Hippocampal formation (tissue), 2 donors: ENCODE measurements at places on chromosomes 7 and 10.

DNA sequence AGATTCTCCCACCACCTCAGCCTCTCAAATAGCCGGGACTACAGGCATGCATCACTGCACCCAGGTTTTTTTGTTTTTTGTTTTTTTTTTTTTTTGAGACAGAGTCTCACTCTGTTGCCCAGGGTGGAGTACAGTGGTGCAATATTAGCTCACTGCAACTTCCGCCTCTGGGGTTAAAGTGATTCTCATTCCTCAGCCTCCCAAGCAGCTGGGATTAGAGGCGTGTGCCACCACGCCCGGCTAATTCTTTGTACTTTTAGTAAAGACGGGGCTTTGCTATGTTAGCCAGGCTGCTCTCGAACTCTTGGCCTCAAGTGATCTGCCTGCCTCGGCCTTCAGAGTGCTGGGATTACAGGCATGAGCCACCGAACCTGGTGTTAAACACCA lies 107.5 kb upstream of the KIF5B start:
- DNase-seq, result no peak

GRCh38 chr10:125557801-125558505 lies 125.0 kb downstream of the TEX36 start:
- DNase-seq, result no peak

GRCh38 chr10:117441812-117442443 lies 66.7 kb upstream of the PDZD8 start:
- DNase-seq, result no peak

GRCh38 chr7:17654940-17655339 lies 285.4 kb downstream of the SNX13 start:
- no peak for DNase-seq

DNA sequence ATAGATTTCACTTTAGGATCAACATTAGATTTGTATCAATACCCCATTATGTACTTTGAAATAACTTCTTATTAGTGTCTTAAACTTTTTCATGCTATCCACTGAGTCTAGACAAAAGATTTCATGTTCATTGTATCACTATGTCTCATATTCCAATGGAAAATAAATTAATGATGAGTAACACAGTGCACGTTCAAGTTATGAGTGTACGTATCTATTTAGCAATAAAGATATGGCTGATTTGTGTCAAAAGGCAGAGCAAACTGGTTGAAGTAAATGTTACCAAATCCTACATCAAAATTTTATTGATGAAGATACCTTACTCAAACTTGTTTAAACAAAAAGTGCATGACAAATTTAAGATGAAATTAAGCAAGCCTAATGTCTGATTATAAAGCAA lies 102.4 kb downstream of the SEMA3E start:
- no peak for DNase-seq

DNA sequence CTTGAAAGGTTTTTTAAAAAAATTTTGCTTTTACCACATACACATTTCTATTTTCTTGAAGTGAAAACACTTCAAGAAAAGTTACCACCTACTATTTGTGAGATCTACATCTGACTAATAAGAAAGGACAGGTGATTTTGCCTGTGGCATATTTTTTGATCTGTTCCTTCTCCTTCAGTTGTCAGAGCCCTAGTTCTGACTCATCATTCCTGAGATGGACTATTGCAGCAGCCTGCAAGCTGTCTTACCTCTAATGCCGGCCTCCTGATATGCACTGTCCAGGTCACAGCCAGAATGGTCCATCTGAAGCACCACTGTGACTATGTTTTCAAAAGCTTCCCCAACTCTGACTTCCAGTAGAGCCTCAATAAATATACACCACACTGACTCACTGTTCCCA lies 28.2 kb upstream of the ANK3 start:
- no peak for DNase-seq

GRCh38 chr7:111708072-111708471 lies 145.8 kb upstream of the IMMP2L start:
- DNase-seq, result no peak

DNA sequence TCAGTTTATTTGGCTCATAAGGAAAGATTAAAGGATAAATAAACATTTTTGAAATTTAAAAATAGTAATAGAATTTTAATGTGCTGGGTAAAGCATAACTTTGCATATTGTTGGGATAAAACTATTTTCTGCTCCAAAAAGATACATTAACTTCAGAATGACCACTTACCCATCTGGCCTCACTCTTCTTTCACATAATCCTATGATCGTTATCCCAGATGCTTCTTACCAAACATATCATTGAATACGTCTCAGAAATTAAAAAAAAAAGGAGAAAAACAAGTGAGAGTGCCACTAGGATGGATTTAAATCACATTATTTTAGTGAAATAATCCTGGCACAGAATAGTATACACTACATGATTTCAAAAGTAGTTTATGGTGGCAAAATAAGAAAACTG lies 677.5 kb upstream of the ZWINT start:
- no peak for DNase-seq

- DNase-seq, result peak; percentile 31
These were observed 114.1 kb downstream of the VIPR2 start for GRCh38 chr7:159030490-159031134.

GRCh38 chr7:103989200-103989784 lies at the start of gene RELN:
Gene RELN, minus strand, starts transcription at chr7:103989658. Its CDS starts 302 bp downstream, at chr7:103989356.
- no peak for DNase-seq

DNA sequence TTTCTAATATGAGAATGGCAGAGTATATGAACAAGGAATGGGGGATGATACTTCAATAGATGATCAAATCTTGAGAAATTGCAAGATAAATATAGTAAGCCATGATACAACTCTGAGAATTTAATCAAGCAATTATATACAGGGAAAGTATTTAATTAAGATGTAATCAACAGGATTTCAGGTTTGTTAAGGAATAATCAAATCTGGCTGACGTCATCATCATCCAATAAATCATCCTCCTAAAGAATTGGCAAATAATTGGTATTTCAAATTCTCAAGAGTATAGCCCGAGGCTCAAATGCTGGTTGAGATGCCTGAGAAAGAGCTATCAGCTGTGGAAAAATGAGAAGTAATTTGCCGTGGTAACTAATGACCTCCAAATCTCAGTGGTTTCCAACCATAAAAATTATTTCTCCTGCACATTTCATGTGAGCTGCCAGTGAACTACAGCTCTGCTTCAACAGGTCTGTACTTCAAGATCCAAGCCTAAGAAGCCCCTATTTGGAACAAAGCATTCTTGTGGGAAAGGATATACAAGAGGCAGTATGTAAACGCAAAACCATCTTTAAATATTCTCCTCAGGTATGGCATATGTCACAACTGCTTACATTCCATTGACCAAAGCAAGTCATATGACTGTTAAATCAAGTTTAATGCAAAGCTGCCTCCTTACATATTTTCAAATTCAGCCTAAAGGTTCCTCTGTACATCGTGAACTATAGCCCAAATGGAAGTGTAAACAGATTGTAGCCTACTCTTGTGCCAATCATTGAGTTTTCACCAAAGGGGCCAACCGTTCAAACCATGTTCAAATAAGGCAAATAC lies 503.0 kb downstream of the KIF20B start:
- DNase-seq, result no peak

- DNase-seq, result no peak
These were observed 63.0 kb upstream of the MPP7 start for GRCh38 chr10:28365840-28366239.

GRCh38 chr7:41809116-41809515 lies 106.2 kb upstream of the INHBA start:
- DNase-seq, result no peak

GRCh38 chr7:100035876-100036275 lies 13.7 kb upstream of the ZSCAN21 start:
- no peak for DNase-seq

GRCh38 chr10:71188201-71188600 lies 24.2 kb upstream of the UNC5B start:
- peak; percentile 6 for DNase-seq

- no peak for DNase-seq
These were observed 170.1 kb downstream of the EBF3 start for GRCh38 chr10:129793996-129794395.

GRCh38 chr7:44291066-44291732 lies 34.2 kb downstream of the CAMK2B start:
- DNase-seq, result no peak

DNA sequence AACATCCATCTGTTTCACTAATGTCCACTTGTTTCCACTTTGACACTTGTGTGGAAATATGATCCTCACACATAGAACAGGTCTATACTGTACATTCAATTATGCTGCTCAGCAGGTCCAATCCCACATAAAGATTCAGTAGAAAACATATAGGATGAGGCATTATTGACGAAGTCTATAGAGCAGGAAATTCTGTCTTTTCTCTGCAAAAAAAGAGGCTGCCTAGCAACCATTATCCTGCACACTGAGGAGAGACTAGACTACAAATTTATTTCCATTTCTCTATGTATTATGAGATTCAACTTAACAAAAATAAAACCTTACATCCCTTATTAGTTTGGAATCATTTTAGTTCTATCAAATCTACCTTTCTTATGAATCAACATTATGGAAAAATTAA lies 204.6 kb upstream of the POM121L12 start:
- DNase-seq, result no peak

DNA sequence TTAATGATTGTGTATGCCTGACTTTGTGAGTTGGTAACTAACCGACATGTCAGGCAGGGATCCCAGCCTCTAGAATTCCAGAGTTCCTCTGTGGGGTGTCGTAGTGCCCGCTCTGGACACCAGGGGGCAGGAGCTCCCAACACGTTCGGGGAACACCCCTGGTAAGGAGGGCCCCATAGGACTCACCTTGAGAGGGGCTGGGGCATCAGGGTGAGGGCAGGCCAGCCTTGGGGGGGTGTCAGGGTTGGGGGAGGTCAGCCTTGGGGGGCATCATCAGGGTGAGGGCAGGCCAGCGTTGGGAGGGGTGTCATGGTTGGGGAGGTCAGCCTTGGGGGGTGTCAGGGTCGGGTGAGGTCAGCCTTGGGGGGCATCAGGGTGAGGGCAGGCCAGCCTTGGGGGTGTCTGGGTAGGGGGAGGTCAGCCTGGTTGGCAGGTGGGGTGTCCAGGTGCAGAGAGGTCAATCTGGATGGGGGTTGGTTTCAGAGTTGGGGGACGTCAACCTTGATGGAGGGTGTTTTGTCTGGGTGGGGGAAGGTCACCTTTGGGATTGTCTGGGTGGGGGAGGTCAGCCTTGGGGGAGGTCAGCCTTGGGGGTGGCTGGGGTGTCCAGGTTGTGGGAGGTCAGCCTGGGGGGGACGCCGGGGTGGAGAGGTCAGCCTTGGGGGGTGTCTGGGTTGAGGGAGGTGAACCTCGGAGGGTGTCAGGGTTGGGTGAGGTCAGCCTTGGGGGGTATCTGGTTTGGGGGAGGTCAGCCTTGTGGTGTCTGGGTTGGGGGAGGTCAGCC lies 45.6 kb upstream of the SUN1 start:
- peak; percentile 28 for DNase-seq

DNA sequence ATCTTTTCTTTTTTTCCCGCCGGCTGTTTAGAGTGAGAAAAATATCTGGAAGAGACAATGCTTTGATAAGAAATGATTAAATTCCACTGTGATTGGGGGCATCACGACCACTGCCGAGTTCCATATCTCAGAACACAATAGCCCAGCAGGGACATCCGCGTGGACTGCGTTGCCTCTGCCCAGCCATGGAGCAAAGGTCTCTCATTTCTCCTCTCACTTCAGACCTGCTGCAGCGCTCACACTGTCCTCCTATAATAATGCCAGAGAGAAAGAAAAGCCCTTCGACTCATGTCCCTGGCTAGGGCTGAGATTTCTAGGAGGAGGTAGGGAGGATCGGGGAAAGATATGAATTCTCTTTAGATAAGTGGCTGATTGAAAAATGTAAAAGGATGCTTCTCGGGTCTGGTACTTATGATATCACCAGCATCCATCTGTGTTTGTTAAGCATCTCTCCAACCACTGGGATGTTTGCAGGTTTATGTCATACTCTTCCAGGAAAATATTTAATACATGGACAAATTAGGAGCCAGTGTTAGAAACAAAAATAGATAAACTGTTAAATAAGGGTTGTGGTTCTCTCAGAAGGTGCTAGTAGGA lies 472.9 kb upstream of the AKR1E2 start:
- no peak for DNase-seq

GRCh38 chr10:637221-637620 lies 52.2 kb downstream of the DIP2C start:
- DNase-seq, result no peak

- DNase-seq, result no peak
These were observed 261.5 kb downstream of the ELMO1 start for GRCh38 chr7:37187179-37187578.

DNA sequence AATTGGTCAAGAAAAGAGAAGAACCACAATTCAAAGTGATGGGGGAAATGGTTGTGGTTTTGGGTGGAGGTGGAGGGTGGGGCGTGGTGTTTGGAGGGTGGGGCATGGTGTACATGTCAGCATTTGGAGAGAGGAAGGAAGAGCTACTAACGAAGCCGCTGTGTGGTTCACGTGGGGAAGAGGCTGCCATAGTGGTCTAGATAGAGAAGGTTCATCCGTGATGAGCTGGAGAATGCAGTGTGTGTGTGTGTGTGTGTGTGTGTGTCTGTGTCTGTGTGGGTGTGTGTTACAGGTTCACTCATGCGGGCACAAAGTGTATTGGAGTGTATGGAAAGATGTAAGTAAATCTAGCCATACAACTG lies 6.1 kb upstream of the VCL start:
- no peak for DNase-seq

DNA sequence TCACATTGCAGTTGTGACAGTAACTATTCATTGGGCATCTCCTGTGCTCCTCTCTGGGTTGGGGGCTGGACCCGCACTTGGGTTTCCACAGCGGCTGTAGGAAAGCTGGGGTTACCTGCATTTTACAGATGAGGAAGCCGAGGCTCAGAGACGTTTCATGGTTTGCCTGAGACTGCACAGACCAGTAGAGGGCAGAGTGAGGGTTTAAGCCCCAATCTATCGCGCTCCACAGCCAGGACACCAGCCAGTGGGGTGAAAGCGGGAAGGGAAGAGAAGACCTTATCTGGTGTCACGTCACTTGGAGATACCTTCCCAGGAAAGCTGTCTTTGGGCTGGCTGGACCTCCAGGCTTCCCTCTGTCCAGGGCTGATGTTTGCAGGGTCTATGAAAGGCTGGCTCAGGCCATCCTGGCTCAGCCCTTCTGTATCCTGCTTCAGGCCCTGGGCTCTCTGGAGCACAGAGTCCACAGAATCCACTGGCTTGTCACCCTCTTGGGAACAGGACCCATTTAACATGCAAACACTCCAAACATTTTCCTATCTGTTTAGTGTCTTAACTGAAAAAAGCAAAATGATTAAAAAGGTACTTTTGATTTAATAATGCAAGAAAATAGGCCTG lies 167.7 kb downstream of the EMX2 start:
- DNase-seq, result no peak

GRCh38 chr10:92868557-92868956 lies 20.2 kb downstream of the EXOC6 start:
- DNase-seq, result no peak

DNA sequence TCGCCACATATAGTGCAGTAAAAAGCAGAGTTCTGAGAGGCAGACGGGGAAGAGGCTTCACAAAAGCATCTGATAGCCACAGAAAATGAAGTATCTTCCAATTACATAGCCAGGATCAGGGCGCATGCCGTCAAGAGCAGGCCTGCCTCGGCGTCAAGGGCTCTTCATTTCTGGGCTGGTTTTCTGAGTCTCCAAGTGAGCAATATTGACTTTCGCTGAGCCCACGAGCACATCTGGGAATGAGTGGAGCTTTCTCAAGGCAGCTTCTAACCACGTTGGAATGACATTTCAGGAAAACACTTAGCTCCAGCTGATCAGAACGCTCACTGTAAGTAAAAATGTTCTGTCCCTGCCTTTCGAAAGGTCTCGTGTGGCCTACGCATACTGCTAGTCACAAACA lies 51.9 kb downstream of the CLRN3 start:
- DNase-seq, result no peak
